ENCODE measurements at places on chromosomes 4 and X. TPM values are rescaled to one million over a fixed set of nuclear protein-coding genes. Genes with fewer than 3 reads are reported as not detected.

DNA sequence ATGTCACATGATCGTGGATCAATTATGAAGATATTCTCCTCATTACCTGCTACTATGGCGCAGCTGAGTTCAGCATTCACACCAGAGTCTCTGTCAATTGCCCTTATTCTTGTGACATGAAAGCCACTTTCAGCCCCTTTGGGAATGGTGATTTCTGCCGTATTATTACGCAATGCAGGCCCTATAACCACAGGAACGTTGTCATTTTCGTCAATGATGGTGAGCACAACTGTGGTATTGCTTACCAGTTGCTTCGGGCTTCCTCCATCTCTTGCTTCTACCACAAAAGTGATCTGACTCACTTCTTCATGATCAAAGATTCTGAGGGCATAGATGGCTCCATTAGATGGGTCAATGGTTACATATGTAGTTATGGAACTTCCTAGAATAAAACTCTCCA, 2.1 kb downstream of the PCDH18 start:
- no peak for DNase-seq

DNA sequence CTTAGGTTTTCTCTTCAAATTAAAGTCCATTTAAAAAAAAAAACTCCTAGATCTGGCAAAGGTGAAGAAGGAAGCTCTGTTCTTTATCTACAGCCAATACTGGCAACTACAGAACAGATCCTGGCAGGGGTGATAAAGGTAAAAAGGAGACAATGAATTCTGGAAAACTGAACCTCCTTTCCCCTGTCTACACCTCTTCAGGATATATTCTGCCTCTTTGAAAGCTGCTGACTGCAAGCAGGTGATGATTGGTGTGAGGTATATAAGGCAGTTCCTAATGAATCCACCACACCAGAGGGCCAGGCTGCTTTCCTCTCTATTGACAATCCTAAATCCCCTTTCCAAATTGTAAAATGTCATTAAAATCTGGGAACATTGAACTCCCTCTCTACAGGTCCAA, 370.1 kb downstream of the PPP3CA start:
- no peak for DNase-seq

- no peak for DNase-seq
Observed at GRCh38 chr4:184805462-184806228, 20.1 kb downstream of the ACSL1 start.

DNA sequence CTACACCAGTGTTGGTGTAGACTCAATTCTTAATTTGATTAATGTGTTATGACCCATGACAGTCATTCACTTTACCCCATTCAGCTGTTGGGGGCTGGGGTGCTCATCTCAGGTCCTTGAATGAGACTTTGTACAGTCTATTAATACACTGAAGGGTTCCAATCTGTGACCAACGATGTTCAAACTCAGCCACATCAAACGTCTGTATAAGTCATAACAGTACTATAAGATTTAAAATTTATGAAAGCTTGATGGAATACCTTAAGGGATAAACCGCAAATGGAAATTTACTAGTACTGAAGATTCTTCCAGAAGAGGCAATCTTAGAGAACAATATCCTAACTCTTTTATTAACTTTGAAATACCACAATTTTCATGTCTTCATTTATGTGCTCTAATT, 33.7 kb downstream of the REST start:
- no peak for DNase-seq

DNA sequence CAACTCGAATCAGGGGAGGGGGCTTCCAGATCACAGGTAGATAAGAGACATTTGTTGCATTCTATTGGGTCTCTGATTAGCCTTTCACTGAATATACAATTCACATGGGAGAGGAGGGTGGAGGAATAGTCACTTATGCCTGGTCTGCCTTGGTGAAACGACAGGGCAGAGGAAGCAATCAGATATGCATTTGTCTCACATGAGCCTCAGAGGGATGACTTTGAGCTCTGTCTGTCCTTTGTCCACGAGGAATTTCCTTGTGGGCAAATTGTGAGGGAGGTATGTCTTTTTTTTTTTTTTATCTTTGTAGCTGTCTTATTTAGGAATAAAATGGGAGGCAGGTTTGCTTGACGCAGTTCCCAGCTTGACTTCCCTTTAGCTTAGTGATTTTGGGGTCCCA, 28.5 kb upstream of the TMSB4X start:
- no peak for DNase-seq

DNA sequence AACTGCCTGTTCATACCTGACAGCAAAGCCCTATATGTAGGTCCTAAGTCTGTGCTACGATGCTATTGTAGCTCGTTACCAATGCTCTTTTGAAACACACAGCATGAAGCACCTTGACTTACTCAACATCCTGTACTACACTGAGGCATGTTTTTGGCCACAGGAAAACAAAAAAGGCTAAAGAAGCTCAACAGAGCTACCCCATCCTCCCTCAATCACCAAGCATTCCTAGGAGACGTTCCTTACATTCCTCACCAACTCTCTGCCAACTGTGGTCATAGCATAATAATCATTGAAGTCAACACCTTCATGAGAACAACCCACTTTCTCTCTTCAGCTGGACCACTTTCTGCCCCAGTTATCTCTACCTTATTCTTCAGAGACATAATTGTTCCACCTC, 73.7 kb upstream of the SLC25A43 start:
- no peak for DNase-seq

GRCh38 chr4:102322736-102323135, 22.5 kb downstream of the SLC39A8 start:
- DNase-seq = no peak

DNA sequence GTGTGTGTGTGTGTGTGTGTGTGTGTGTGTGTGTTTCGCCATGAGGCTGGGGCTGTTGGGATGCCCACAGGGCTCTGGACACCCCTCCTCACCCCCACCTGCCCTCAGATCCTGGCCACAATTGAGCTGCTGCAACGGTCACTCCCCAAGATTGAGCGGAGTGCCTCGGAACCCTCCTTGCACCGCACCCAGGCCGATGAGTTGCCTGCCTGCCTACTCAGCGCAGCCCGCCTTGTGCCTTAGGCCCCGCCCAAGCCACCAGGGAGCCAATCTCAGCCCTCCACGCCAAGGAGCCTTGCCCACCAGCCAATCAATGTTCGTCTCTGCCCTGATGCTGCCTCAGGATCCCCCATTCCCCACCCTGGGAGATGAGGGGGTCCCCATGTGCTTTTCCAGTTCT, 10.2 kb downstream of the ARAF start:
- DNase-seq = no peak

DNA sequence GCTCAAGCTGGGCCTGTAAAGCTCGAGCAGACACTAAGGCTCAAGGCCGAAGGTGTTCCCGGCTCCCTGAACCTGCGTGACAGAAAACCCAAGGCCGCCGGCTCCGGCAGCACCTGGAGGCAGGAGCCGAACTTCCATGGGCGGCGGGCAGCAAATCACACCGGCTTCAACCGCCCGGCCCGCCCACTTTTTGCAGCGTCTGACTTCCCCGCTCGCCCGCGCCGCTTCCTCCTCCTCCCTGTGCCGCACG, 940 bp upstream of the NSD2 start:
- DNase-seq = no peak

- no peak for DNase-seq
Observed at GRCh38 chr4:83196921-83197320, 82.4 kb upstream of the PLAC8 start.

DNA sequence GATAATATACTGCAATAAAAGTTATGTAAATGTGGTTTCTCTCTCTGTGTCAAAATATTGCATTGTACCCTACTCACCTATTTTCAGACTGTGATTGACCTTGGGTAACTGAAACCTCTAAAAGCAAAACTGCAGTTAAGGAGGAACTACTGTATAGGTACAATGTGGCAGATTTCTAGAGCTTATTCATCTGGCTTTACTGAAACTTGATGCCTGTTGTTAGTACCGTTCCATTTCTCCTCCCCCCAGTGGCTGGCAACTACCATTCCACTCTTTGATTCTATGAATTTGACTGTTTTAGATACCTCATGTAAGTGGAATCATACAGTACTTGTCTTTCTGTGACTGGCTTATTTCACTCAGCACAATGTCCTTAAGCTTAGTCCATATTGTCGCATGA, 61.9 kb downstream of the HOPX start:
- no peak for DNase-seq

DNA sequence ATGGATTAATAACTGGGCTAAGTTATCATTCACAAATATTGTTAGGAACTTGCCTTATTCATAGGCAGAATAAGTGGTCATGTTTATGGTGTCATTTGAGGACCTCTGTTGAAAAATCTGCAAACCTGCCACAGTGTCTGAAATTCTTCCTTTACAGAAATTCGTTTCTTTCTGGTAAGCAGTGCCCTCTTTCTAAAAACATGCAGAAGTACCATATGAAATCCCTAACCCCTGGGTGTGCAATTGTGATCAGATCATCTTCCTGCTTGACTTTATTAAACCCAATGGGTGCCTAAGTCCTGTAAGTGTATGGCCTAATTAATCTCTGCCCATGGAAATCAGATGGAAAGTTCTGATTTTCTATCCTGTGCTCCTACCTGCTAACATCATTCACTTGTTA, 4.4 kb upstream of the HTATSF1 start:
- no peak for DNase-seq

DNA sequence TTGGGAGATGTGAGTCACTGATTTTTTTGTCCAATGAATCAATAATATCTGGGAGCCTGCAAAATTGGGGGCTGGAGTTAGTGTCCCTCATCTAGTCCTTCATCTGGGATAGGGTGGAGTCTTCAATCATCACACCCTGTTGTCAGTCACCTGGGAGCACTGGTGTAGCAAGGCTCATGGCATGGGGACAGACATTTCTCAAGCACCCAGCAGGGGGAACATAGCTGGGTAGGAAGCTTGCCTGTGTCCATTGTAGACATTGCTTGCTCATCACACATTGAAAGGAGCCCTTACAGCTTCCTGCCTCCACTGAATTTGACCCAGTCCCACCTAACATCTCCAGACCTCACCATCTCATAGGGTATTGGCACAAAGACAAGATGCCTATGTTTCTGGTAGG, 61.2 kb downstream of the SEL1L3 start:
- DNase-seq = no peak

DNA sequence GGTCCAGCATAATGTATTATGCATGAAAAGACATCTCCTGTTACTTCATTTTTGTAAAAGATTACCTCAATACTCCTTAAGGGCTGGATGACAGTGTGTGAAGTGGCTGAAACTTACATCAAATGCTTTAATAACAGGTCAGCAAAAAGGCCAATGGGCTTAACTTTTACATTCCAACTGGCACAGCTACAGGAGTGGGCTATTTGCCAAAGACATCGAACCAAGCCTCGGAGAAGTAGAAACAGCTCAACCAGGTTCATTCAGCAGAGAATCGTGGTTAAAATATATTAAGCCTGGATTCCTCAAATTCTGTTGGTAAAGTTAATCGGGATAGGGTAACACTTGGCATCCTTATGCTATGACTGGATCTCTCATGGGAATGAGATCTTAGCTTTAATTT, 639.7 kb downstream of the TRIML1 start:
- no peak for DNase-seq

GRCh38 chr4:88230461-88230891, 53.9 kb downstream of the PPM1K start:
- no peak for DNase-seq

GRCh38 chr4:66186095-66186494, 515.8 kb upstream of the EPHA5 start:
- DNase-seq = no peak

DNA sequence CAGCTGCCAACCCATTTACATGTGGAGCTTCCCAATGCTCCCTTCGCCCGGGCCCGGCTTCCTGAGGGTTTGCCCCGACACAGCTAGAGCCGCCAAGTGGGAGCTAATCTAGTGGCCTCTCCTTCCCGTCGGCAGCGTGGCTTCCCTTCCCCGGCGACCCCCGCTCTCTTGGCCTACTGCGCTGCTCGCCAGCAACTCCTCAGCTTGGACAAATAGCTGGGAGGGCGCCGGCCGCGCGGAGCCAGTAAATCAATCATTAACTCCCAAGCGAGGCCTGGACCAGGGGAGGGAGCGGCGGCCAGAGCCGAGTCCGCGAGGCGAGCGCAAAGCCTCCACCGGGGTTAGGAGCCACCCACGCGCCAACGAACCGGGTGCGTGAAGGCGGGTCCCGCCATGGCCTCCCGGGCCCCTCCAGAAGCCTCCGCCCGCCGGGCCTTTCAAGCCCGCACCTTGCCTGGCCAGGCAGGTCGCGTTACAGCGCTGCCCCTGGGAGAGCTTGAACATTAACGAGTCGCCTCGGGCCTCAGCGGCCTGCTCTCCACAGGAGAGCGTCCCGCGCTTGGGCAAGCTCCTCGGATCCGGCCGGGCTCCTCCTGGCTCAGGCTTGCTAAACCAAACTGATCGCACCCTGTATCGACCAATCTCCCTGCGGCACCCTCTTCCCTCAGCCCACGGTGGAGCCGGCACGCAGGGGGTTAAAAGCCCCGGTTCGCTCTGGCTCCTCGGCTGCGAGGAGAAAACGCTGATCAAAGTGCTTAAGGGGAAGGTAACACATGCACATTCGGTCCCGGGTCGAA, 10.6 kb upstream of the BCOR start:
- no peak for DNase-seq

- no peak for DNase-seq
Observed at GRCh38 chr4:108953941-108954340, 191.1 kb upstream of the ETNPPL start.

- no peak for DNase-seq
Observed at GRCh38 chrX:53639257-53639656, 47.3 kb downstream of the HUWE1 start.

DNA sequence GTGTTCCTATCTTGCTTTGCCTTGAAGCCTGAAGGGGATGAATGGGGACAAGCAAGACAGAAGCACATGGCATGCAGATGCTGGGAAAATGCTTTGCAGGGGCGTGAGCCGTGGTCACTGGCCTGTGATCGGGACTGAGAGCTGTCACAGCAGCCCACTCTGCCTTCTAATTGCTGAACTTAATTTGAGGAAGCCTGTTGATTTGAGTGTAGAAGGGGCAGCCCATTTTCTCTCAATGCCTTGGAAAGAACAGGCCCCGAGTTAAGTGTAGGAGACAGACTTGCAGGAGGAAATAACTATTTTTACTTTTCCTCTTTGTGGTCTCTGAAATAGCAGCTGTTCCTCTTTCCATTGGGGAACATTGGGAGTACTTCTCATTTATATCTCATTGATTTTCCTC, 26.1 kb upstream of the TBC1D1 start:
- DNase-seq = no peak

GRCh38 chrX:87664381-87664780, 146.8 kb downstream of the KLHL4 start:
- DNase-seq = no peak

DNA sequence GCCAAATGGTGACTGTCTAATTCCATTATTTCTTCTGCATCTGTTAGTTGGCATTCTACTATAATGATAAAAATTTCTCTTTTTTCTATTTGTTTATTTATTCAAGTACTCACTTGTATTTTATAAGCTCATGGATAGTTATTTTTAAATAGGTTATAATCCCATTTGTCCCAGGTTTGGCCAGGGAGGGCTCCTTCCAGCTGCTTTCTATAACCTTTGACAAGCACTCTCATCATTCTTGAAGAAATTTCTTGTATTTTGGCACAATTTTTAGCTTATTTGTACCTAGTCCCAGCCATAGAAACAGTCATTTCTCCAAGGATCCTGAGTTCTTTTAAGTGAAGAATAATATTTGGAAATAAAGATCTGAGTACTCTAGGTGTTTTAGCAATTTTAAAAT, 1038.6 kb upstream of the AGA start:
- DNase-seq = no peak

Gene NUDT10
- total RNA-seq = 2.3 TPM

Gene DCAF8L2
- not detected for total RNA-seq

Gene STS
- 3.6 TPM for total RNA-seq

Gene IL15
- 3.8 TPM for total RNA-seq

Gene RNF128
- total RNA-seq = 4.2 TPM

Gene SLC2A9
- total RNA-seq = 5.0 TPM

Gene FGFR3
- total RNA-seq = 30.4 TPM

Gene RBMXL3
- not detected for total RNA-seq

Gene GYPE
- 2.6 TPM for total RNA-seq

Gene UGT2A3
- not detected for total RNA-seq

Gene F11
- total RNA-seq = not detected
